ENCODE measurements at places on chromosomes 12 and 14. TPM values are rescaled to one million over a fixed set of nuclear protein-coding genes. Genes with fewer than 3 reads are reported as not detected.

MPHOSPH9 gene
- total RNA-seq = 19.1 TPM

KRT7 gene
- 5.2 TPM for total RNA-seq

SMAGP gene
- 6.6 TPM for total RNA-seq

CCDC38 gene
- not detected for total RNA-seq

ANKS1B gene
- 0.32 TPM for total RNA-seq

OVCH1 gene
- total RNA-seq = 0.08 TPM

SCNN1A gene
- total RNA-seq = 1.3 TPM

KRT78 gene
- total RNA-seq = not detected

WBP11 gene
- 21.1 TPM for total RNA-seq

SLC25A47 gene
- 0.48 TPM for total RNA-seq

CIDEB gene
- total RNA-seq = 0.16 TPM
